ENCODE measurements at places on chromosomes 3 and 15. TPM values are rescaled to one million over a fixed set of nuclear protein-coding genes. Genes with fewer than 3 reads are reported as not detected.

PTPRG gene
- polyA plus RNA-seq: 24.4 TPM

DNA sequence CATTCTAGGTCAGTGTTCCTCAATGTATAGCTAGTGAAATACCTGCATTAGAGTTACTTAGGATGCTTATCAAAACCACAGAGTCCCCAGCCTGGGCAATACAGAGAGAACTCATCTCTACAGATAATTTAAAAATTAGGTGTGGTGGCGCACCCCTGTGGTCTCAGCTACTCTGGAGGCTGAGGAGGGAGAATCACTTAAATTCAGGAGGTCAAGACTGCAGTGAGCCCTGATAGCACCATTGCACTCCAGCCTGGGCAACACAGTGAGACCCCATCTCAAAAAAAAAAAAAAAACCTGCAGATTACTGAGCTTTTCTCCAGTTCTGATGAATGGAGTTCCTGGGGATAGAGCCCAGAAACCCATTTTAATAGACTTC is 10.1 kb upstream of the MINDY2 start:
- no peaks in the 10 kb centered on the region for H3K4me1 ChIP-seq
- H3K27ac ChIP-seq: no peak overlapping the region
- no peak overlapping the region for H3K4me3 ChIP-seq
- H3K27me3 ChIP-seq: no peaks in the 10 kb centered on the region
- H3K36me3 ChIP-seq: no peaks in the 10 kb centered on the region

GOLGA6A gene
- 0.03 TPM for polyA plus RNA-seq

SEMA3G gene
- polyA plus RNA-seq: 5.1 TPM

DNA sequence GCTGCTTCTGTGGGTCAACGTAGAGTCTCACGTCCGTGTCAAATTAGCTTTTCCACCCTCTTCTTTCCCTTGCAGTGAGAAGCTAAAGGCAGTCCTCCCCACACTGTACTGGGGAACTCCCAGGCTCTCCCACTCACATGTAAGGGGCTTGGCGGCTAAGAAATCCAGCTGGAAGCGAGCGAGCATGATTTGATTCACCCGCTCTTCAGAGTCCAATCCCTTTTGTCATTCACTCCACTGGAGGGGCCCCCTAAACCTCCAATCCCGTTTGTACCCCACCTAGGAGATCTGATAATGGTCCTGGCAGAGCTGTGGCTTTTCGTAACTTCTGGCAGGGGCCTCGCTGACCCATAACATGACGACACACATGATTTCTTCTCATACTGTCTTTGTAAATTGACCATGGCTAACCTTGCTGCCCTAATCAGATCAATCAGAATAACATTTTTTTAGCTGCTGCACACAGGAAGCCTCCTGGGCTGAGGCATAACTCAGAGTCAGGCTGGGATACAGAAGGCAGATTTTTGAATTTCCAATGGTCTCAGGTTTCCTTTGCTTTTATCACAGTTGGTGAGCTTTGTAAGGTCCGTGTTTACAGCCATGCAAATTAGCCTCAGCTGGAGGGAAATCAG is 235.2 kb downstream of the GREM1 start:
- peaks cover 3% of the 10 kb centered on the region for H3K4me1 ChIP-seq
- no peak overlapping the region for H3K4me3 ChIP-seq
- no peaks in the 10 kb centered on the region for H3K27me3 ChIP-seq

GRCh38 chr15:85760531-85761371 is 34.0 kb downstream of the KLHL25 start:
- no peaks in the 10 kb centered on the region for H3K27me3 ChIP-seq
- DNase-seq: no peak
- H3K4me3 ChIP-seq: no peak overlapping the region
- peaks cover 3% of the 10 kb centered on the region for H3K36me3 ChIP-seq

MKRN3 gene
- polyA plus RNA-seq: 0.40 TPM

SLC51A gene
- polyA plus RNA-seq: 7.2 TPM

ANKUB1 gene
- polyA plus RNA-seq: 1.3 TPM

GRCh38 chr3:171982828-171983227 is 56.5 kb upstream of the FNDC3B start:
- H3K4me1 ChIP-seq: no peaks in the 10 kb centered on the region
- no peaks in the 10 kb centered on the region for H3K27me3 ChIP-seq
- no peak overlapping the region for H3K4me3 ChIP-seq
- H3K27ac ChIP-seq: no peak overlapping the region

FURIN gene
- 71.2 TPM for polyA plus RNA-seq

GHRL gene
- 5.4 TPM for polyA plus RNA-seq

DNA sequence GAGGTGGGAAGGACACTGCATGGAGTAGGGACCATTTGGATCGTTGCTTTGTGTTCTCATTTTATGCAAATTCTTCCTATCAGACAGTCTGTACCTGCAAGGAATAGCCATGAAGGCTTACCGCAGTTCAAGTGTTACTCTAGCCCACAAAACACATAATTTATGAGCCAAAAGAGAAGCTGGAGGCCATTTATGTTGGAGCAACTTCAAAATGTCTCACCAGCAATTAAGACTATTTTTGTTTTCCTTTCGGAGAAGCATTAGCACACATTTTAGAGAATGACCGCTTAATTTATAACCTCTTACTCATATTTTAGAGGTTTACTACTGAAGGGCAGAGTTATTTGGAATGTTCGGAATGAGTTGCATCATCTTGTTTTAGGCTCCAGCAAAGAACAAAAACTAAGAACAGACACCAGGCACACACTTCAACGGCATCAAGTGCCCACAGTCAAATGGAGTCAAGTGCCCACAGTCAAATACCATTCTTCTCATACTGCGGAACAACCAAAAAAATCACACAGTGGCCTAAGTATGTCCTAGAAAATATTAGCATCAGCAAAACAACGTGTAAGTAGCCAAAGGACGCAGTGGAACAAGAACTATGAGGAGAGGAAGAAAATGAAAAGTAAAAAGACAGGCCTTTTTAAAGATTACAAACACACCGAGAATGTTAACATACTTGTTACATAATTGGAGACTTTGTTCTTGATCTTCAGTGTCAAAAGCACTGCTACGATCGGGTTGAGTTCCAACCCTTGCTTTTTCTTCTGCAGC is 17.5 kb upstream of the GOLGA8J start:
- H3K27ac ChIP-seq: no peak overlapping the region
- no peaks in the 10 kb centered on the region for H3K36me3 ChIP-seq
- H3K4me3 ChIP-seq: no peak overlapping the region

DNA sequence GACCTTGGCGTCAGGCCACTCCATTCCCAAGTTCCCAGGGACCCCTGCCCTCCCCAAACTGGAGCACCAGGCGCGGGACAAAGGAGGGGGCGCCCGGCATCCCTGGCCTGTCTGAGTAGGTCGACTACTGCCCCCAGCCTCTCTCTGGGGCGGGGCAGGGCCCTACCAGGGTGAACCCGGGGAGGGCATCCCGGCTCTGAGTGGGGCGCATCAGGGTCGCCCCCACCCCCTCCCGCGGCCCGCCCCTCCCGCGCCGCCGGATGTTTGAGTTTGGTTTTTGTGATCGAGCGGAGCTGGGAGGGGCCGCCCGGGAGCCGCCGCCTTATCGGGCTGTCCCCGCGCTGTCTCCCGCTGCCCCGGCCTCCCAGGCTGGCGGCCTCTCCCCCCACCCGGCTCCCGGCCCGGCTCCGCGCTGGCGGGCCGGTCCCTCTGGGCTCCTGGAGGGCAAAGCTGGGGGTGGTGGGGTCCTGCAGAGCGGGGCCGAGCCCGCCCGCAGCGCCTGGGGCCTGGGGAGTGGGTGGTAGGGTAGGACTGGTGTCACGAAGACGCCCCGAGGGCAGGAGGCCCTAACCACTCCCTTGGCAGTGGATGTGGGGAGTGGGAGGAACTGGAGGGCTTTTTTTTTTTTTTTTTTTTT is 47.2 kb upstream of the SMAD6 start:
- H3K36me3 ChIP-seq: no peaks in the 10 kb centered on the region
- peak overlapping the region; percentile 87 for H3K27ac ChIP-seq
- H3K27me3 ChIP-seq: no peaks in the 10 kb centered on the region
- no peak overlapping the region for H3K4me3 ChIP-seq
- peak; percentile 72 for DNase-seq

LSM3 gene
- polyA plus RNA-seq: 9.9 TPM

ARID3B gene
- 6.6 TPM for polyA plus RNA-seq

DNA sequence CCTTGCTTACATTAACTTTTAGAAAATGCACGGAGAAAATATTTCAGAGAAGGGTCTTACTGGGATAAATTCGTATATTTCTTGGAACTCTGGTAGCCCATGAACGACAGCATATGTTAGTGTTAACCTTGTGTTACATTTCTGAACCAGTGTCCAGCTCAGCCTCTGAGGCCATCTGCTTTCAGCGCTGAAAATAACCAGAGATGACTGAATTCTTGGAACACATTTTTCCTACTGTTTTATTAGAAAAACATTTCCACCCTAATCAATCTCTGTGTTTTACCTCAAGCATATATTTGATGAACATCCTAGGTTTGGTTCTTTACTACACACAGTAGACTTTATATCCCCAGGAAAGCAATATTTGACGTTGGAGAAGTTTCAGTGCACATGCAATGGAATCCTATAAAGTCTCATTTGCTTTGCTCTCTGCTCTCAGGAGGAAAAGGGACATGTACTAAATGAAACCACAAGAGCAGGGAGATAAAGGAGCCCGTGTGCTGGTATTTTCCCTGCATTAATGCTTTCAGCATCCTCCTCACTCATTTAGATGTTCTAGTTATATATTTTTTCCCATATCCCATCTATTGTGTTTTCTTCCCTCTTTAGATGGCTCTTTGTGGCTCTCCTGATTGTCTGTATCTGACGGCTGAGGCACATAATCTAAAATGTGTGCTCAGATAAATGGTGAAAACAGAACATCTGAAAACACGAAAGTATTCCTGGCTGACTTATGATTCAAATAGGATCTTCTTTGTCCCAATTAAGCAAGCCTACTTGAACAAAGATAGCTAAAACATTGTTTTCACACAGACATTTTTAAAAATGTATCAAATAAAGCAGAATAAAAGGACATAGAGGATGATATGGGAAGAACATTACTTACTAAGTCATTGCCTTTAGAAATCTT is 151.7 kb upstream of the KCNMB2 start:
- no peak overlapping the region for H3K27ac ChIP-seq
- H3K36me3 ChIP-seq: no peaks in the 10 kb centered on the region
- H3K4me1 ChIP-seq: peaks cover 13% of the 10 kb centered on the region
- H3K27me3 ChIP-seq: no peaks in the 10 kb centered on the region
- H3K4me3 ChIP-seq: no peak overlapping the region
- DNase-seq: peak; percentile 75

UCN2 gene
- 0.16 TPM for polyA plus RNA-seq

- H3K27me3 ChIP-seq: no peaks in the 10 kb centered on the region
- H3K4me1 ChIP-seq: no peaks in the 10 kb centered on the region
- H3K4me3 ChIP-seq: no peak overlapping the region
- no peak overlapping the region for H3K27ac ChIP-seq
- H3K36me3 ChIP-seq: no peaks in the 10 kb centered on the region
- no peak for DNase-seq
Measured at GRCh38 chr3:168933614-168934013, 729.9 kb downstream of the MECOM start.

DNA sequence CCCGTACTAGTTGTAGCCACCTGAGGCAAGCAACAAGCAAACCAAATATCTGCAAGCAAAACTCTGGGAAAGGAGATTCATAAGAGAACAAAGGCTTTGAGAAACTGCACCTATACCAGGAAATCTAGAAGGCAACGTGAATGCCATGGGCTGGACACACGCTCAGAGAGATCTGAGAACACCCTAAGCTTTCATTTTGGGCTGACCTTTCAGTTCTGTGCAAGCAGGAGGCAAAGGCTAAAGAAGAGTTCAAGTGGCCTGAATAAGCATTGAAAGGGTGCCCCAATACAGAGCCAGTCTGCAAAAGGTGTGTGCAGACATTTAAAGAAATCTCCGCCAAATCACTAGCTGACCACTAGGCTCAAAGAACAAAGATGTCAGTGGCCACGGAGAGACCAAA is 461.6 kb downstream of the PYDC2 start:
- no peaks in the 10 kb centered on the region for H3K4me1 ChIP-seq
- no peak overlapping the region for H3K4me3 ChIP-seq
- H3K27ac ChIP-seq: no peak overlapping the region
- no peak for DNase-seq
- no peaks in the 10 kb centered on the region for H3K27me3 ChIP-seq

ACTC1 gene
- polyA plus RNA-seq: 0.13 TPM

CCDC174 gene
- polyA plus RNA-seq: 22.3 TPM

DNA sequence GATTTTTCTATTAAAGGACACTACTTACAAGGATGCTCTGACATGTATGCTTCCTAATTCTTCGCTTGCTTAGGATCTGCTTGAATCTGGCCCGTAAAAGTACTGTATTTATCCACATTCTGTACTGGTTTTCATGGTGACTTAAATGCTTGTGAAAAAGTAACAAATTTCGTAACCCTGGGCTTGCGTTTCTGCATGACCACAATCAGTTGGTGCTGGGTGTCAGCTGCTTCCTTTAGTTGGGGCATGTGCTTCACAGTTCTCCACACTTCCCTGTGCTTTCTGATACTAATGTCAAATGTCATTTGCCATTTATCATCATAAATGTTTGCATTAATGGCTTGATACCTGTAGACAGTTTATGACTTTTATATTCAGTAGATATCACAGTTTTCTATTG is 218.4 kb upstream of the MLF1 start:
- no peak overlapping the region for H3K27ac ChIP-seq
- DNase-seq: no peak
- H3K36me3 ChIP-seq: no peaks in the 10 kb centered on the region

DNA sequence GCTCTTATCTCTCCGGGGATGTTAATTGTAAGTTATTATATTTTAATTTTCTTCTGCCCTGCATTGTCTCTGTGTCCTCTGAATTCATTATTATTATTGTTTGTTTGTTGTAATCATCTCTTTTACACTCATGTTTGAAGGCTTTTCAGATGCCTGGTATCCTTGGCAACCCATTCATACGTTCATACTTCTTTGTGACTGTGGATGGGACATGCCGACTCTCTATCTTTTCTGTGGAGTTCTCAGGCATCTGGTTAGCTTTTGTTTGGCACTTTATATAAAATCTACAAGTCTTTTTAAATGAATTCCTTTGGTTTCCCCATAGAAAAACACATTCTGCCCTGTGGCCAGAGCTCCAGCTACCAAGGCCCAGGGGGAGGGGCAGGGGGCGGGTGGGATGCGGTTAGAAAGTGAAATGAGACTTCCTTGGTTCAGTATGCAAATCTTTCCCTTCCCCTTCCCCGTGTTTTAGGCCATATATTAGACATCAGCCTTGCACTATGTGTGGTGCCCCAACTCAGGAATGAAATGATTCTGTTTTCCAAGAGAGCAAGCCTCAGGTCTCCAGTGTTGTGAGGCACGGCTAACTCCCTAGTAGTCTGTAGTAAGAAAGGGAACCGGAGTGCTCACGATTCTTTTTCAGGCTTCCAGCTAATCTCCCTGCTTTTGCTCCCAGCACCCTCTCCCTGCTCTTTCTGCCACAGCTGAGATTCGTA is 79.2 kb downstream of the SST start:
- H3K4me1 ChIP-seq: no peaks in the 10 kb centered on the region
- no peak overlapping the region for H3K4me3 ChIP-seq
- no peaks in the 10 kb centered on the region for H3K27me3 ChIP-seq

CLSTN2 gene
- polyA plus RNA-seq: 0.12 TPM

All from lung (tissue), 17 donors.